ENCODE measurements at places on chromosomes 1 and 21. TPM values are rescaled to one million over a fixed set of nuclear protein-coding genes. Genes with fewer than 3 reads are reported as not detected.

The COL8A2 gene
- polyA plus RNA-seq: 0.22 TPM

The CELF3 gene
- polyA plus RNA-seq: not detected

The ANKRD65 gene
- not detected for polyA plus RNA-seq

The HUNK gene
- polyA plus RNA-seq: not detected

GRCh38 chr1:3799976-3800685, 3.8 kb upstream of the LRRC47 start:
- no peaks in the 10 kb centered on the region for H3K36me3 ChIP-seq
- DNase-seq: no peak

GRCh38 chr1:4696753-4697152, 42.3 kb downstream of the AJAP1 start:
- peaks cover 5% of the 10 kb centered on the region for H3K4me1 ChIP-seq
- H3K4me3 ChIP-seq: no peak overlapping the region
- no peak for DNase-seq
- peaks cover 1% of the 10 kb centered on the region for H3K27me3 ChIP-seq
- no peak overlapping the region for H3K27ac ChIP-seq
- no peaks in the 10 kb centered on the region for H3K36me3 ChIP-seq

- DNase-seq: no peak
- no peak overlapping the region for H3K4me3 ChIP-seq
- H3K27ac ChIP-seq: no peak overlapping the region
- no peaks in the 10 kb centered on the region for H3K36me3 ChIP-seq
- H3K27me3 ChIP-seq: no peaks in the 10 kb centered on the region
These were observed 142.7 kb upstream of the UBE2U start for GRCh38 chr1:64060611-64061302.

GRCh38 chr1:226019572-226019971, 20.4 kb upstream of the SDE2 start:
- no peak for DNase-seq
- no peaks in the 10 kb centered on the region for H3K36me3 ChIP-seq
- no peak overlapping the region for H3K4me3 ChIP-seq
- H3K27me3 ChIP-seq: no peaks in the 10 kb centered on the region

DNA sequence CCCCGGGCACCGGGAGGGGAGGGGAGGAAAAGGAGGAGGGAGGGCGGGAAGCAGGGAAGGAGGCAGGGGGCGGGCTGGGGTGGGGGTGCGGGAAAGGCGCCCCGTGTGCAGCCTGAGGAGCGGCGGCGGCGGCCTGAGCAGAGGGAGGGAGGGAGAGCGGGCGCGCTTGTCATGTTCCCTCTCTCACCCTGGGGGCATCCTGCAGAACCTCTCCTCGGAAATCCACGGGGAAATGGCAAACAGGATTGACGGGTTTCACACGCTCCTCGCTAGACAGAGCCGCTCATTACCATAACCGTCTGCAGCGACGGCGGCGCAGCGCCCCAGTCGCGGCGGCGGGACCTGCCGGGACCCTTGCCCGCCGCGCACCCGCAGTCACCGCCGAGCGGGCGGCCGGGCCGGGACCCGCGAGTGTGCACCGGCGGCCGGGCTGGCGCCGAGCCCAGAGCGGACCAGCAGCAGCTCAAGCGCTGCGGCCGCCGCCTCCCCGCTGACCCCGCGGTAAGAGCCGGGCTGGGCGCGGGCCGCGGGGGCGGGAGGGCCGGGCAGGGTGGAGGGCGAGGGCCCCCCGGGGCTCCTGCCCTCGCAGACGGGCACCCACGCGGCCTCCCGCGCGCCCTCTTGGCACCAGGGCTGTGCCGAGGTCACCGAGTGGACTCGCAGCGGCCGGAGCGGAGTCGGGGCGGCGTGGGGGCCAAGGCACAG, at the start of gene SERTAD4:
SERTAD4 (plus strand) TSS at position 286 of the 705 bp plus-strand sequence. CDS start 5,165 bp downstream, outside the sequence.
- H3K4me3 ChIP-seq: peak within 1 kb of the TSS; percentile 43
- no peak for DNase-seq
- no peak within 1 kb of the TSS for H3K27ac ChIP-seq
- H3K36me3 ChIP-seq: no peaks in the 10 kb centered on the region

GRCh38 chr1:150876119-150876454, 312 bp downstream of the ARNT start:
- no peaks in the 10 kb centered on the region for H3K27me3 ChIP-seq
- peak overlapping the region; percentile 90 for H3K27ac ChIP-seq
- H3K4me1 ChIP-seq: peaks cover 8% of the 10 kb centered on the region

GRCh38 chr1:81467383-81467782, 333.4 kb upstream of the ADGRL2 start:
- no peaks in the 10 kb centered on the region for H3K27me3 ChIP-seq
- H3K4me3 ChIP-seq: no peak overlapping the region
- H3K27ac ChIP-seq: no peak overlapping the region
- H3K36me3 ChIP-seq: no peaks in the 10 kb centered on the region

- peaks cover 3% of the 10 kb centered on the region for H3K27me3 ChIP-seq
- no peaks in the 10 kb centered on the region for H3K36me3 ChIP-seq
- H3K27ac ChIP-seq: no peak overlapping the region
- no peak overlapping the region for H3K4me3 ChIP-seq
- DNase-seq: no peak
- H3K4me1 ChIP-seq: peaks cover 13% of the 10 kb centered on the region
These were observed 8.0 kb downstream of the SLC30A2 start for GRCh38 chr1:26037904-26038303.

Measured in naive thymus-derived CD8-positive, alpha-beta T cell (primary cell).